Anterior cingulate cortex (tissue), 58 donors: ENCODE measurements at places on chromosomes 11 and 22.

DNA sequence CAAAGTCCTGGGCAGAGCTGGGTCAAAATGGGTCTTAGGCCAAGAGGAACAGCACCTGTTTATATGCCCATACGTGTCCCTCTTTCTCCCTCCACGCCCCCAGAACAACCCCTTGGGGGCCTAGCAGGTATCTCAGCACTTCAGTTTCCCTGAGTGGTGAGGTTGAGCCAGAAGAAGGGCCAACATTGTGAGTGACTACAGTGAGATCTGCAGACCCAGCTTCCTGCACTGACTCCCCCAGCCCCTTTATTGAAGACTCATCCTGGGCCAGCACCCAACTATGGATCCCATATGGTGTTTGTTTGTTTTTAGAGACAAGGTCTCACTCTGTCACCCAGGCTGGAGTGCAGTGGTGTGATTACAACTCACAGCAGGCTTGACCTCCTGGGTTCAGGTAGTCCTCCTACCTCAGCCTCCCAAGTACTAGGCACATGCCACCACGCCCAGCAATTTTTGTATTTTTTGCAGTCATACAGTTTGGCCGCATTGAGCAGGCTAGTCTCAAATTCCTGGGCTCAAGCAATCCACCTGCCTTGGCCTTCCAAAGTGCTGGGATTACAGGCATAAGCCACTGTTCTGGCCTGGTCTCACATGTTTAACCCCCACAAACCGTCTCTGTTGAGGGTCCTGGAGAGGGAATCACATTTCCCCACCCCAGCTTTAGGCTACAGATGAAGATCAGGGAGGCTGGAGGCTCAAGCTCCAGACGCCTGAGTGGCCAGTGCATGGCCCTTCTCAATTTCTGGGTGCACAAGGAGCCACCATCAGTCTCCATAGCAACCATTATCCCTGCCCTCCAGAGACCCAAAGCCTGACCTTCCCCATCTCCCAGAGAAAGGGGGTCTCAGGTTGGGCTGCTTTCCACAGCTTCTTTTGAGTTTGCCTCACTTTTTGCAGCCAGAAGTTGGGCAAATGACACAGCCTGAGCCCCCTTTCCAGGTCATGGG, 1.7 kb upstream of the LARGE2 start:
- DNase-seq, result no peak

GRCh38 chr11:30350384-30350783, 27.5 kb downstream of the ARL14EP start:
- no peak for DNase-seq

- no peak for DNase-seq
These were observed 10.7 kb downstream of the NDUFV1 start for GRCh38 chr11:67617243-67617953.

GRCh38 chr22:37703906-37704305, 7.1 kb downstream of the TRIOBP start:
- no peak for DNase-seq

GRCh38 chr11:1772270-1773130, 8.8 kb upstream of the CTSD start:
- DNase-seq, result peak; percentile 44

DNA sequence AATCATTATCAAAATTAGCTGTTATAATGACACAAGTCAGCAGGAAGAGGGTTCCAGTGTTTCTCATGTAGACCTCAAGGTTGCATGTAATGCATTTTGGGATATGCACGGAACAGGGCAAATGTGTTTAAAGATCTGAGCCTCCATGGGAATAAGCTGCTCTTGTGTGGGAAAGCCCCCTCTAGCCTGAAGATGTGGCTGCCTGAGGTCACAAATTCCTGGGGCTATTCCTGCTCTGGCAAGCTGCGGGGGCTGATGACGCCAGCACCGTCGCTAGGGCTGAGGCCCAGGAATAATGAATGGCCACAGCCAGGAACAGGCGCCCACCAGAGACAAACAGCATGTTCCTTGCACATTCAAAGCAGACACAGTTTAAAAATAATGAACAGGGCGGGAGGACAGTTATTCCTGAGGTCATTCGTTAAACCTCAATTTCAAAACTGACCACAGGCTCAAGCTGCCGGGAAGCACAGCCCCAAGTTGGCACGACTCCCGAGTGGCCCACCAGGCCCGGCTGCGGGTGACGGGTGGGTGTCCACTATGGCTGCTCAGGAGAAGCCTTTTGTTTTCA, 11.7 kb downstream of the OSBPL5 start:
- no peak for DNase-seq

DNA sequence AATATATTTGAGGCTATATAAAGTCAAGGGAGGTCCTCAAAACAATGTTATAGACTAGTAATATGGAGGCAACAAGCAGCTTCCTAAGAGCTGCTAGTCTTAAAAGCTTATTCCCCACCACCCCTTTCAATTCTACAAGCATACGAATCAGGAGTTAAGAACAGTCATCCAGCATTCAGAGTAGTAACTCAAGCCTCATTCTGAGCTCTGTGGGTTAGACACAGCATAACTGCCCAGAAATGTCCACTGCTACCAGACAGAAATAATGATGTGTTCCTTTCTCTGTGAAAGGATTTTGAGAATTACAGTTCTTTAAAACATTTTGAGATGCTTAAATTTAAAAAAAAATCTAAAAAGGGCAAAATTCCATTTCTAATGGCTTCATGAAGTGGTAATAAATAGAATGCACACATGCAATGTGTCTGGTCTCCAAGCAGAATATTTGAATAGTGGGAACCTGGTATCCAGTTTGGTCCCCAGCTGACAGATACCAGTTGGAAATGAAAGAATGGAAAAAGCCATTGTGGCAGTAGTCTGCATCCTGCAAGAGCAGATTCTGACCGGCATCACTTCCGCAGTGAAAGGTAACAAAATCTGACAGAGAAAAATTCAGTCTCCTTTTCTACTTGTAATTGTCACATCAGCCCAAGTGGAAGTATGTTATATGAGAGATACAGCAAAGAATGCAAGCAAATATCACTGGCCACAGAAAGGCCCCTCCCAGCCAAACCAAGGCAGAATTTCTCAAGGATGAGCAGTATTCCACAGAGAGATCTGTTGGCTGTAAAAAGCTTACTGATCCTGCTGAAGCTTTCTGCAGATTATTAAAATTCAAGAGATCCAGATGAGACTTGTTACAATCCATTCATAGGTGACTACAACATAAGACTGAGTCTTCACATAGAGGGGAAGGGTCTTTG, 310.8 kb upstream of the PITPNB start:
- DNase-seq, result no peak

DNA sequence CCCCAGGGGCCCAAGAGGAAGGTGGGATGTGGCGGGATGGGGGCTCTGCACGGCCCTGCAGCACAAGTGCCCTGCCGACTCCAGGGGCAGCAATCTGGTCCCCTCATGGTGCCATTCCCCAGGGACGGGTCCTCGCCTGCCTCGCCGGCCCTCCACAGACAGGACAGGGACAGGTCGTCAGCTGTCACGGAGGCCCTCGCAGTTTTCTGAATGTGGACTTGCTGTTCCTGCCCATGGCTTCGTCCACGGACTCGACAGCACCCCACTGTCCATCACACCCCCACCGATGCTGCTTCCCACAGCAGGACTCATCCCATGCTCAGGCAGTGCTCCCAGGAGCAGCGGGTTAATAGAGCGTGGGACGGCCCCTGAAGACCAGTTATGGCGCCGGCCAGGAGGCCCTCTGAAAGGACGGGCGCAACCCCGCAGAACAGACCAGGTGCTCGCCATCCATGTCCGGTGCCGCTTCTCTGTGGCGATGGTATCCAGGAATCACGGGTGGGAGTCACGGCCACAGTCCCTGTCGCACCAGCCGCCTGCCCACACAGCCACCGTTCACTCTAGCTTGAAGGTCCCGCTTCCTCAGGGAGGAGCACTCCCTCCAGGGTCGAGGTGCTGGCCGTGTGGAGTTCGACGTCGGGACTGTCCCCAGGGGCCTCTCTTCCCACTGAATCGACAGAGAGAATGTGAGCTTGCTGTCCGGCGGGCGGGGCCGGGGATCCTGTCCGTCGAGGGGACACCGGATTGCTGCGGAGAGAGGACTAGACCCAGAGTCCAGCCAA, 18.5 kb upstream of the MUC2 start:
- no peak for DNase-seq

GRCh38 chr11:33211153-33211552, 46.0 kb upstream of the HIPK3 start:
- no peak for DNase-seq

DNA sequence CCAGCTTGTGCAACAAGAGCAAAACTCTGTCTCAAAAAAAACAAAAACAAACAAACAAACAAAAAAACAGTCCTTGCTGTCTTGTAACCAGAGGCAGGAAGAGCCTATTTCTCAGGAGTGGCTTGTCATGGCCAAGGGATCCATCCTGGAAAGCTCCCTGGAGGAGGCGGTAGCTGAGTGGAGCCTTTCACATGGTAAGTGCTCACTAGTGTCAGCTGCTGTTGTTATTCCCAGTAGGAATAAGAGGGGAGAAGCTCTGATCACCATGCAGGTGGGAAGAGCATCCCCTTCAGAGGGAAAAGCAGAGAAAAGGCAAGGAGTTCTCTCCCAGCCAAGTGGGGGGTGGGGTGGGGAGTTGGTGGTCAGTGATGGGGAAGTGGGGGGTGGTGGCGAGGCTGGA, 54.6 kb upstream of the WNT7B start:
- no peak for DNase-seq

GRCh38 chr11:66800720-66801428, 42.4 kb upstream of the RCE1 start:
- DNase-seq, result no peak

- DNase-seq, result no peak
These were observed at the start of gene KCNJ11 for GRCh38 chr11:17388609-17389210. Gene KCNJ11 (minus strand): TSS chr11:17388659. CDS start chr11:17388091, 568 bp downstream.

DNA sequence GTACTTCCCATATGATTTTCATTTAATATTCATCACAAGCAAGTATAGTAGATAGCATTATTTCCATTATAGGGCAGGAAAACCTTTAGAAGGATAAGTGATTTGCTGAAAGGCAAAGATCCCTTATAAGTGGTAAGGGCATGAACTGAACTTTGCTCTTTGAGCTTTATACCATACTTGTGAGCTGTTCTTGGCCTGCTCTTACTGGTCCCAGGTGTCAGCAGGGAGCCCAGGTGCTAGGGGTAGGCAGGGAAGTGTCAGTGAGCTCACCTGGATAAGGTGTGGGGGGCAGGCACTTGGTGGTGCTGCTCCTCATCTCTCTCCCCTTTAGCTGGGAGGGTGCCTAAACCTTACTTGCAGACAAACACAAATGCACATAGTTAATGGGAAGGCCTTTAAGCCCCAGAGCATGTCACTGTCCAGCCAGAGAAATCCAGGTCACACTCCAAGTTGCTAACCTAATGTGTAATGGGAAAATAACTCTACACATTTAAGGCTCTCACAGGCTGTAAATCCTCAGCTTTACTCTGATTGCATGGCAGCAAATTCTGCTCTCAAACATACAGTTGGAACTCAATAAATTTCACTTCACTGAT, 114.4 kb downstream of the PLEKHA7 start:
- DNase-seq, result no peak

DNA sequence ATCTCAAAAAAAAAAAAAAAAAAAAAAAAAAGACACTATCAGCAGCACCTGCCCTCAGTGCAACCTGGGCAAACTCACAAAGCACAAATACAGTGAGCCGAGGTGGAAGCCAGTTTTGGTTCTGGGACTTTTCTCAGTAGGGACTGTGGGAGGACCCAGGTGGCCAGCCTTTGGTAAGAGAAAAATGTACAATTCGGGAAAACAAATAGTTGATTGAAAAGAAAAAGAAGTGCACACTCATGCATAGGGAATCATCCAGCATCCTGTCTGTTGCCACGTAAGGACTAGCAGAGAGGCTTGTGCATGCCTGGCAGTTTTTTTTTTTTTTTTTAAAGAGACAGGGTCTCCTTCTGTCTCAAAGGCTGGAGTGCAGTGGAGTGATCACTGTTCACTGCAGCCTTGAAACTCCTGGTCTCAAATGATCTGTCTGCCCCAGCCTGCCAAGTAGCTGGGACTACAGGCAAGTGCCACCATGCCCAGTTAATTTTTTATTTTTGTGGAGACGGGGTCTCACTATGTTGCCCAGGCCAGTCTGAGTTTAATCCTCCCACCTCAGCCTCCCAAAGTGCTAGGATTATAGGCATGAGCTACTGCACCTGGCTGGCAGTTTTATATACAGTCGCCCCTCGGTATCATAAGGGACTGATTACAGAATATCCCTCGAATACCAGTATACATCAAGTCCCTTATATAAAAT, 36.7 kb downstream of the TPST2 start:
- no peak for DNase-seq

- DNase-seq, result no peak
These were observed 94.5 kb upstream of the ISX start for GRCh38 chr22:34971456-34971855.

DNA sequence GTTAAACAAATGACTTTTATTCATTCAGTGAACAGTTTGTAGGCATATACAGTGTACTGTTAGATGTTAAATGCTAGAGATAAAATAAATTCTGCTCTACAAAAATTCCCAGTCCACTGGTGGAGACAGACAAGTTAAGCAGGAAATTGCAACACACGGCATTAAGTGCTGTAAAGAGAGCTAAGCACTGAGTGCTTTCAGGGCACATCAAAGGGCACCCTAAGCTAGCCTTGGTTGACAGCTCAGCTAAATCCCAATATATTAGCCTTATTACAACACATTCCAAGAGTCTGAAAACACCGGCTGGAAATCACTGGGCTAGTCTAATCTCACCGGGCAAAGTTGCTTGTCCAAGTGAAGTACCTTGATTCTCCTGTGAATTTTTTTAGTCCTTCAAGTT, 55.1 kb downstream of the NOX4 start:
- DNase-seq, result no peak

GRCh38 chr22:30045901-30046715, 34.2 kb upstream of the HORMAD2 start:
- DNase-seq, result no peak

GRCh38 chr22:37492428-37493344, 6.5 kb upstream of the MFNG start:
- no peak for DNase-seq

- DNase-seq, result no peak
These were observed 2.7 kb downstream of the C2CD2L start for GRCh38 chr11:119109843-119110242.

GRCh38 chr22:46845296-46846149, 83.1 kb downstream of the TBC1D22A start:
- no peak for DNase-seq

DNA sequence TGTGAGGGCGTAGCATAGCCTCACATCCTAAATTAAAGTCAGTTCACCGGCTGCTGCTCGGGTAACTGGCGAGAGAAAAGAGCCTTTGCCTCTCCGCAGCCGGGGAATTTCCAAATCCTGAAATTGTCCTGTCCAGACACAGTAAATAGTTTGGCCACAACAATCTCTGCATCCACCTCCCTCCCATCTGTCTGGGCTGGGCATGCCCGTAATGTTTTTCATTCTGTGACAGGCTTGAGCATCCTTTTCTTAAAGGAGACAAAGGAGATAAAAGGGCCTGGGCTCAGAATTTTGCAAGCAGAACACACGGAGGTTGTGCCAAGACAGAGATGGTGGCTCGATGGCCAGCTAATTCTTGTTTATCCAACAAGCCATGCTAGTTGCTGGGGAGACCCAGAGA, 19.2 kb upstream of the CBX6 start:
- no peak for DNase-seq
